ENCODE measurements at places on chromosomes 11 and 22.
A peak's percentile ranks its signal among the peaks of the same experiment; 100 is the strongest.

DNA sequence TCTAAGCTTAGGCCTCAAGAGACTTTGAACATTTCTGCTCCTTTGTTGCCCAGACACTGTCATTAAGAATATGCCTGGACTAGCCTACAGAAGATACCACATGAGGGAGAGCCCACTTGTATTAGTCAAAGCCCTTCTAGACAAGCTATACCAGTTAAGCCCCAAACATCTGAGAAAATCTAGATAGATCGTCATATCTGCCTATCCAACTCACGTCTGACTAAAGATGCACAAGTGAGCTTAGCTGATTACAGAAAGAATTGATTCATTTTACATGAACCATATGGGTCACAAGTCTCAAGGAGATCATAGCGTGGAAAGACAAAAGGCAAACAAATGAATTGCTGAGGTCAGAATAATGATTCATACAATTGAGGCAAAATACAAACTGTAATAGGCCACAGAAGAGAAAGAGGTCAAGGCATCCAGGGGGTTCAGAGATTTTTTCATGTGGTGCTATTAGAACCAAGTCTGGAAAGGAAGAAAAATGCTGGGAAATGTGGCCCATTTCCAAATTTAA lies 1155.5 kb upstream of the TENM4 start:
- DNase-seq, result no peak

DNA sequence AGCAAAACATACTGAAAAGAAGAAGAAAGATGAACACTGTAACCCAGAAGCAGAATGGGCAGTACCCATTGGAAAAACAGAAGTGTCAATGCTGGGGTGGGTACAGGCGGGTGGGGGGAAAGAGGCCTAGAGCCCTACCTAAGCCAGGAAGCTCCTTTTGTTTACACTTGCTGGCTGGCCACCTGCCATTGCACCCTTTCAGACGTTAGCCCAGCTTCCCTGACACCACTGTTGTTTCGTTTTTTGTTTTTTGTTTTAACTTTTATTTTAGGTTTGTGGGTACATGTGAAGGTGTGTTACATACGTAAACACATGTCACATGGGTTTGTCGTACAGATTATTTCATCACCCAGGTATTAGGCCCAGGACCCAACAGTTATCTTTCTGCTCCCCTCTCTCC lies 55.4 kb downstream of the PLEKHA7 start:
- no peak for DNase-seq

GRCh38 chr11:64125676-64126075 lies 40.2 kb downstream of the MACROD1 start:
- DNase-seq, result no peak

DNA sequence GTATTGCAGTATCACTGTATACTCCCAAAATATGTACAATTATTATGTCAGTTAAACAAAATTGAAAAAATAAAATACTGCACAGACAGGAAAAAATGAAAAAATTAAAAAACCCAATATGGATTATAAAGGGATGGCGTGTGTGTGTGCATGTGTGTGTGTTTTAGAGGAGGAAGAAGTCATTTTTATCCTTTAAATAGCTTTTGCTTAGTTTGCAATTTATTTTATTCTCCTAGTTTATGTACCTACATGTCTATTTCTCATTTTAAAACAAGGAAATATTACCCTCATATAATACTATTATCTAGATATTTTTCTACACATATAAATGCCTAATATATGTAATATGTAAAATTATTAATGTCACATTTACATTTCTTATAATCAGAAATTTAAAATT lies 1144.3 kb downstream of the LRRC4C start:
- no peak for DNase-seq

DNA sequence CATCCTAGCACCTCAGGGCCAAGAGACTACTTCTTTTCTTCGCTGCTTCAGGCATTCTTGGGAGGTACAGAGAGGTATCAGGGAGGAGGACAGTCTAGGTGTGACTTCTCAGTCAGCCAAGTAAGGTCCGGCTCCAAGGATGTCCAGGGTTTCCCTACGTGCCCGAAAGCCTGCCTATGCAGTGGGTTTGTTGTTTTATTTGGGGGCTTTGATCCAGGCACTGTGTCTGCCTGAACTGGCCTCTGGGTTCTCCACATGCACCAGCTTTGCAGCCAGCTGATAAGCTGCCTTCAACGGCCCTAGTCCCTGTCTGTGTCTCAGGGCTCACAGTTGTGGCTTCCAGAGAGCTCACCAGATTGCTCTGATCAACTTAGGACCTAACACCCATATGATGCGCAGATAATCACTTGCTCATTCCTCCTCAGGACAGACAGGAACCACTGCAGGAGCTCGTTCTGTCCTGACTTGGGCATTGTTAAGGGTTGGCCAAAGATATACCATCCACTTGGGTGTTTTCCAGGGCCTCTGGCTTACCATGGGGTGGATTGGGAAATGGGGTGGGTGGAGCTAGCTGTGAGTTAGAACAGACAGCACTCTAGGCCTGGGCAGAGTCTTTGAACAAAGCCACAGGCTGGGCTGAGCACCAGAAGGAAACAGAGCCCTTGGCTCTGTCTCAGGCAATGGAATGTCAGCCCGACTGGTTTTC lies 45.5 kb upstream of the CRYBB3 start:
- peak; percentile 19 for DNase-seq

GRCh38 chr11:125627236-125627910 lies 2.4 kb downstream of the CHEK1 start:
- no peak for DNase-seq

DNA sequence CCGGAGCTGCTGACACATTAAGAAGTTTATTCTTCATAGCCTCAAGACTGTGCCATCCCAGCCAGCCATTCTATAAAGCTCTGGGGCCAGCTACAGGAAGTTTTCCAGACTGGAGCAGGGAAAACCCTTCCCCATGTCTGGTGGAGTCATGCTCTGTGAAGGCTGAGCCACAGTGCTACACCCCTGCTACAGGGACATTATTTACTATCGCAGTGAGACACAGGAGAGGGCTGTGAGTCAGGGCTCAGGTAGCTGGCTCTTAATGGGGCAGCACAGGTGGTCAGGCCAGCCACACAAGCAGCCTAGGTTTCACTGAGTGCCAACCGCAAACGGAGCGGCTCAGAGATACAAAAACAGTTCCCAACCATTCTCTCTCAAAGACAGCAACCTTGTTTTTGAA lies 12.1 kb downstream of the HPS4 start:
- no peak for DNase-seq

DNA sequence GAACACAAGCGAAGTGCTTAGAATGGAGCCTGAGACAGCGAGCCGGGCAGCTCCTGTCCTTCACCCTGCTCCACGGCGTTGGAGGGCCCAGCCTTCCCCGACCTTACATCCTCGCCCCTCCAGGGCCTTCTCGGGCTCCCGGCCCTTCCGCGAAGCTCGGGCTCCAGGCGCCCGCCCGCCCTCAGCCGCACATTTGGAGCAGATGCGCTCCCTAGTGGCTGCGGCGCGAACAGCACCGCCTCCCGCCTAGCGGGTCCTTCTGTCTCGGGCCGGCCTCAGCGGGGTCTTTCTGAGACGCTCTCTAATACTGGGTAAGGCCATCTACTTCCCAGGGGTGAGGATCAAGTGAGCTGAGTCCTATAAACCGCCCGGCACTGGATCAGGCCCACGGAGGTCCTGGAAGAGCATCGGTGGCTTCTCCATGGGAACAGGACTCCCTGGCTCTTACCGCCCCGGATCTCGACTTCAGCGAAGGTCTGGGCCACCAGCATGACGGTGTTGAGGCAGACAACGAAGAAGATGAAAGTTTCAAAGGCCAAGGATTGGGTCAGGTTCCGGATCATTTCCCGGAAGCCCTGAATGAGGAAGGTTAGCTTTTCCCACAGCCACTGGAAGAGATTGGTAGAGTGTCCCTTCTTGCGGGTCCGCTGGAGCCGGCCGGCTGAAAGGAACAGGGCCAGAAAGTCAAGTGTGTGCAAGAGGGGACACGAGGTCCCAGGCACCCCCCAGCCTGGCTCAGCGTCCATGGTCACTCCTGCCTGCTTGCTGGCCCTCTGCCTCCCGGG lies 3.7 kb downstream of the CATSPER1 start:
- DNase-seq, result peak; percentile 47

GRCh38 chr11:131644204-131644795 lies 273.9 kb downstream of the NTM start:
- no peak for DNase-seq

- DNase-seq, result no peak
Measured at GRCh38 chr22:28798810-28799605, 1.4 kb downstream of the XBP1 start.

GRCh38 chr11:26076233-26076990 lies 255.5 kb upstream of the ANO3 start:
- DNase-seq, result no peak

DNA sequence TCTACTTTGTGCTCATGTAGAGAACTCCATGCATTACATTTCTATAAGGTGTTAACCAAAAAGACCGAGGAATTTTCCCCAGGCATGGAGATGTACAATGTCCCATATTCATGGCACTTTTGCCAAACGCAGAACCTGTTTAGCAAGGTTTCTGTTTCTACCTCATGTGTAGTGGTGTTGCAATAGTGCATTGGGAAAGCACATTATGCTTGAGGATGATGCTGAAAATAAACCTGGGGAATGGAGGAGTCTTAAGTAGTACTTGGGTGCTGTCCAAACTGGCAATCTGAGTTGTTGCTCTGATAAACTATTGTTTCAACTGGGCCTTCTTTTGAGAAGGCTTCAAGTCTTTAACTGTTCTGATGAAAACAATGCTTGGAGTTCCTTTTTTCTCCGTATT lies 11.5 kb upstream of the MUC15 start:
- no peak for DNase-seq

DNA sequence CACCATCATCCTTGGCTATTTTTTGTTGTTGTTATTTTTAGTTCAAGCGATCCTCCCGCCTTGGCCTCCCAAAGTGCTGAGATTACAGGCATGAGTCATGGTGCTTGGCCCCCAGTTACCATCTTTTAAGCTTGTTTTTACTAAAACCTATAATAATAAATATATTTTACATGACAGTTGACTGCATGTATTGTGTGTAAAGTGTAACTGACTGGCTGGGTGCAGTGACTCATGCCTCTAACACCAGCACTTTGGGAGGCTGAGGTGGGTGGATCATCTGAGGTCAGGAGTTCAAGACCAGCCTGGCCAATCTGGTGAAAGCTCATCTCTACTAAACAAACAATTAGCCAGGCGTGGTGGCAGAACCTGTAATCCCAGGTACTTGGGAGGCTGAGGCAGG lies 386.2 kb downstream of the TENM4 start:
- no peak for DNase-seq

GRCh38 chr11:65651589-65652510 lies 10.9 kb downstream of the RELA start:
- DNase-seq, result no peak

DNA sequence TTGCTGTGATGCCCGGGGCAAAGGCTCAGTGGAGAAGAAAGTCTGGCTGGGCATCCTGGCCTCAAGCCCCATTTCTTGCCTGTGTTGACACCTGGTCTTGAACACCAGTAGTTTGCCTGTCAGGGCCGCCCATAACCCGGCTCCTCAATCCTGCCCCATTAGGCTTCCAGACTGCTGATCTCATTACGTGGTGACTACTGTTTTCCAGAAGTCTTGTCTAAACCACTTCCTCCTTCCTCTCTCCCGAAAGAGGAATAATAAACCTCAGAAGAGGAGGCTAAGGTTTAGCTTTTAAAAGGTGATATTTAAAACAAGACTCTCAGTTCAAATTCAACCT lies 97.7 kb downstream of the CD44 start:
- DNase-seq, result no peak

- no peak for DNase-seq
Measured at GRCh38 chr11:9099617-9100016, 8.2 kb upstream of the SCUBE2 start.

DNA sequence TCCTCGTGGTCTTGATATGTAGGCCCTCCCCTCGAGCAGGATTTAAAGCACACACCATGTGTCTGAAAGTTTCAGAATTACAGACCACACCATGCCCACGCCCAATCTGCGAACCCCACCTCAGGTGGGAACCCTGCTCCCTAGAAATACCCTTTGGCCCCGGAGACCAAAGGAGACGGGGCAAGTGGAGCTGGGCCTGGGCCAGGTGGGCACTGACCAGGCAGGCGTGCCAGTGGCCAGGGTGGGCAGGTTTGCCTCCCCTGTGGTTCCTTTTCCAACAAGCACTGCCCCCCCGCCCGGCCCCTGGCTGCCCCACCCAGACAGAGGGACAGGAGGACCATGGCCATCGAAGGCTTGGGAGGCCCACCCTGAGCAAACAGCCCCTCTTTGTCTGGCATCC lies 400.4 kb downstream of the TBC1D22A start:
- DNase-seq, result no peak

DNA sequence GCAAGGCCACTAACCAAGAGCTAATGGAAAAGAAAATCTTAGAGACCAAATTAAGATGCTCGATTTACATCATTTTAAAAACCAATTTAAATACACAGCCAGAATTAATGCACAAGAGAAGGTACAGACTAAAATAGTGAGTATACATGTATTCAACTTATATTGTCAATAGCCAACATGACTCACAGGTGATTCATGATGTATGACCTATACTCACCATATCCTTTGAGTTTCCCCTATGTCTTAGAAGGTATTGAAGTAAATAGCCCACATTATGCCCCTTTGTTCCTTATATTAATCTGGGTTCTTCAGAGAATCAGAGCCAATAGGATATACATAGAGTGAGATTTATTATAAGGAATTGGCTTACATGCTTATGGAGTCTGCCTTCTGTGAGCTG lies 97.5 kb upstream of the ANO3 start:
- DNase-seq, result no peak

GRCh38 chr11:10625281-10625981 lies 57.0 kb upstream of the LYVE1 start:
- no peak for DNase-seq

- no peak for DNase-seq
Measured at GRCh38 chr11:28228196-28228895, 120.2 kb downstream of the METTL15 start.

DNA sequence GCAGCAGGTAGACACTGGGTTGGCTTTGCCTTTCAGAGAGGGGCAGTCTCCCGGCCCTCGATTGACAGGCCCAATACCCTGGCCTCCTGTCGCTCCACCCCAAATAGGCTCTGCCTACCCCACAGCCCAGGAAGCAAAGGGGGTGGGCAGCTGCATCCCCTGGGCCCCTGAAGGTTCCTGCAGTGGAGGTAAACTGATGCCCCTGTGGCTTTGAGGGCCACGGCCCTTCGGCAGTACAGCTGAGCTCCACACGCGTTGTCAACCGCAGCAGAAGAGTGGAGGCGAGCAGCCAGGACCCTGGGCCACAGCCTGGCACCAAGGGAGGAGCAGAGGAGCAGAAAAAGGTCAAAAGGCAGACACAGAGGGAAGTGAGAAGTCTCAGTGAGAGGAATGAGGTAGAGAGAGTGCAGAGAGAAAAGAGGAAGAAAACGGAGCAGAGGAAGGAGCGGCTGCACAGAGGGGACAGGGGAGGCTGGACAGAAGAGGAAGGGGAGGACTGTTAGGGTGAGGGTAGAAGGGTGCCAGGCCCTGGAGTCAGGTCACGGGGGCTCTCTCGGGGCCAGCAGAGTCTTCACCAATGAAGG lies 64.0 kb downstream of the SLC22A12 start:
- no peak for DNase-seq

DNA sequence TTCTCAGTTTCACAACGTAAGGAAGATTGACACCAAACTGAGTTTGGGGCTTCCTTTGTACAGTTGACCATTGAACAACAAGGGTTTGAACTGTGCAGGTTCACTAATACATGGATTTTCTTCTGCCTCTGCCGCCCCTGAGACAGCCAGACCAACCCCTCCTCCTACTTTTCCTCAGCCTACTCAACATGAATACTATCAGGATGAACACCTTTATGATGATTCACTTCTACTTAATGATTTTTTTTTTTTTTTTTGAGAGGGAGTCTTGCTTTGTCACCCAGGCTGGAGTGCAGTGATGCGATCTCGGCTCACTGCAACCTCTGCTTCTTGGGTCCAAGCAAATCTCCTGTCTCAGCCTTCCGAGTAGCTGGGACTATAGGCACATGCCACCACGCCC lies 14.6 kb downstream of the RBM4 start:
- no peak for DNase-seq

- DNase-seq, result no peak
Measured at GRCh38 chr11:3051196-3052108, 5.8 kb downstream of the CARS1 start.

All from hypothalamus (tissue), 51 donors.